ENCODE measurements at places on chromosomes 16 and 17.

DNA sequence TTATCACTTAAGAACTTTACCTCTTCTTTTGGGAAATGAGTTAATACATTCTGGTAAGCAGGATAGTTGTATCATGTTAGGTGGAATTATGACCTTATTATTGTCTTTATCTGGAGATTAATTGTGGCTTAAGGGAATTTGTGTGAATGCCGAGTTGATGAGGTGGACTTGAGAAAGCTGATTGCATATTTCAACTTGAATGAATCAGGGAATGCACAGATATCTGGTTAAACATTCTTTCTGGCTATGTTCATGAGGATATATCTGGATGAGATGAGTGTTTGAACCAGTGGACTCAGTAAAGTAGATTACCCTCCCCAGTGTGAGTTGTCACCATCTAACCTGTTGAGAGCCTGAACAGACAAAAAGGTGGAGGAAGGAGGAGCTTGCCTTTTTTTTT, 326.1 kb upstream of the GOT2 start:
- no peak for DNase-seq

DNA sequence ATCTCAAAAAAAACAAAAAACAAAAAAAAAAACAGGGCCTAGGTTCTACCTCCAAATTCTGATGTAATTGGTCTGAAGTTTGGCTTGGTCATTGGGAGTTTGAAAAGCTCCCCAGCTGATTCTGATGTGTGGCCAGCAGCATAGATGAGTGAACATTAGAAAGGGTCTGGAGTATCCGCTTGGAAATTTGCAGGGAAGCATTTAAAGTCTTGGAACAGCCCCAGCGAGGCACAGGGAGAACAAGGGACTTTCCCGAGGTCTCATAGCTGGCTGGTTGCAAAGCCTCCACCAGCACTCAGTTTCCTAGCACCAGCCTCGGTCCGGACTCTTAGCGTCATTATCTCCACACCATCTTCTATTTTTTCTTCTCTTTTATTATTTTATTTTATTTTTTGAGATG, 70.8 kb downstream of the RAB11FIP4 start:
- DNase-seq, result no peak

DNA sequence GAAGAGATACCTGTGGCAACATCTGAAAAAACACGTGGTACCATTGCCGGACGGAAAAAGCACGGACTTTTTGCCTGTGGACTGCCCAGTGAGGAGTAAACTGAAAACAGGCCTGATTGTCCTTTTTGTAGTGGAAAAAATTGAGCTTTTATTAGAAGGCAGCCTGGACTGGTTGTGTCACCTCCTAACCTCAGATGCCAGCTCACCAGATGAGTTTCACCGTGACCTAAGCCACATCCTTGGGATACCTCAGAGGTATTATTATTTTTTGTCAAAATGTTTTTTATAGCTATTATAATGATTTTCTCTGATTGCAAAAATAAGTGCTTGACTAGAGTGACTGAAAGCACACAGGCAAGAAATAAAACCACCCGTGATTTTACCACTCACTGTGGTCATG, 34.9 kb downstream of the RNF213 start:
- no peak for DNase-seq

- DNase-seq, result no peak
These were observed 18.6 kb downstream of the FOXN1 start for GRCh38 chr17:28524476-28525424.

- no peak for DNase-seq
These were observed 206.9 kb upstream of the C17orf78 start for GRCh38 chr17:37168731-37169353.

GRCh38 chr16:78277321-78278055, 178.0 kb downstream of the WWOX start:
- DNase-seq, result no peak

DNA sequence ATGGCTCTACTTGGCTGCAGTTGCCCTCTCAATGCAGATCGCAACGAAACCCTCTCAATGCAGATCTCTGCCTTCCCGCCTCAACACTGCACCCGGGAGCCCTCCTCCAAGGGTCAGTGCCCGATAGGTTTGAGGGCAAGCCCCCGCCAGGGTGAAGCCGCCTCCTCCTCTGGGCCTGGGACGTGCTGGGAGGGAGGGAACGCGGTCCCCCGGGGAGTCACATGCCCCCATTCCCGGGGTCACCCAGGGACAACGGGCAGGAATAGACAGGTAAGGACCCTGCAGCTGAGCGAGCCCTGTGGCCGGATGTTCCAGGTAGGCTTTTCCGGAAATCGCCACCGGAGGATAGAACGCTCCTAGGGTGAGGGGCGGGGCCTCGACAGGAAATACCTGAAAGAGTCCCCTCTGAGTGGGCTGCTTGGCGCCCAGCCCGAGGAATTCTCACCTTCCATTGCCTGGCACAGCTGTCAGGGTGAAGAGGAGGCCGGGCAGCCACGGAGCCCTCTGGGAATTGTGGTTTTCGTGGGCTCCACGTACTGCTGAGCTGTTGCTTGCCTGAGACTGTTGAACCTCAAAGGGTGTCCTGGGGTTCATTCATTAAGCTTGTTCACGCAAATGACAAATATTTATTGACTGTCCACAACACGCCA, 12.8 kb downstream of the ZNF174 start:
- no peak for DNase-seq

GRCh38 chr17:7213895-7214299, 5.7 kb downstream of the DLG4 start:
- DNase-seq, result peak; percentile 66

DNA sequence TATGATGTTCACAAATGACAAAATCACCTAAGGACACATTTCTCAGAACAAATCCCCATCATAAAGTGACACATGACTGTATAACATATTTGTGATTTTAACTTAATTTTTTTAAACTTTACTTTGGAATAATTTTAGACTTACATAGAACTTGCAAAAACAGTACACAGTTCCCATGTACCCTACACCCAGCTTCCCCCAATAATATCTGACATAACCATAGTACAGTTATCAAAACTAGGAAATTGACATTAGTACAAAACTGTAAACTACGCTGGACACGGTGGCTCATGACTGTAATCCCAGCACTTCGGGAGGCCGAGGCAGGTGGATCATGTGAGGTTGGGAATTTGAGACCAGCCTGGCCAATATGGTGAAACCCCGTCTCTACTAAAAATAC, 24.8 kb downstream of the CDC27 start:
- no peak for DNase-seq

GRCh38 chr16:1193825-1194581, 31.1 kb downstream of the TPSG1 start:
- no peak for DNase-seq

GRCh38 chr16:4795181-4795827, at the start of gene SMIM22:
Gene SMIM22 (plus strand): TSS chr16:4795369. CDS start chr16:4795735, 366 bp downstream.
- DNase-seq, result no peak

DNA sequence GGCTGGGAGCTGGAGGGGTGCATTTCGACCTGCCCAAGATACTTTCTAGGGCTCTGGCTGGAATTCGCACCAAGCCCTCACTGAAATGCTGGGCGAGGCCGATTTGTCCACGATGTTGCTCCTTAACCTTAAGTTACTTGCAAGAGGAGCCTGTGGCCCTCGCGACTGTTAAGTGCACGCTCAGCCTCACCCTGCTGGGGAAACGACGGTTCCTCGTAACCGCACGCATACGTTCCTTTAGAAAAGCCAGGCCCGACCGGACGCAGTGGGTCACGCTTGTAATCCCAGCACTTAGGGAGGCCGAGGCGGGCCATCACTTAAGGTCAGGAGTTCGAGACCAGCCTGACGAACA, 607 bp upstream of the NCOR1 start:
- DNase-seq, result peak; percentile 26

- DNase-seq, result peak; percentile 34
These were observed 14.6 kb upstream of the CCDC154 start for GRCh38 chr16:1458977-1459341.

DNA sequence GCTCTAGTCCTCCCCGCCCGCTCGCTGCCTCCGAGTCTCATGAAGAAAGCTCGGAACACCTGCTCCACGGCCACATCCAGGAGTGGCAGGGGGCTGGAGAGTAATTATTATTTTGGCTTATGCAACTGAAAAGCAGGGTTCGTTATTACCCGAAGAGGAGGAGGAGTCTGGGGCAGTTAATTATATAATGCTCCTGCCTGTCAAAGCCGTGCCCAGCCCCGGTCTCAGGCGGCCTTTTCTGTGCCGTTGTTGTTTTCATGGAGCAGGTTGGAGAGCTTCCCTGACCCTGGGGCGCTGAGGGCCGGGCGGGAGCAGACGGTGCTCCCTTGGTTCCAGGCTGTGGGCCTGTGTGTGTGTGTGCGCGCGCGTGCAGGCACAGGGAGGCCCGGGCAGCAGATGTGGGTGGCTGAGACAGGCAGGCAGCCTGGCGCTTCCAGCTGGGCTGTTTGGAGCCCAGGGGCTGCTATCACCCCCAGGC, 2.4 kb downstream of the JPH3 start:
- DNase-seq, result no peak

GRCh38 chr17:31114956-31115555, 20.3 kb downstream of the NF1 start:
- DNase-seq, result no peak

DNA sequence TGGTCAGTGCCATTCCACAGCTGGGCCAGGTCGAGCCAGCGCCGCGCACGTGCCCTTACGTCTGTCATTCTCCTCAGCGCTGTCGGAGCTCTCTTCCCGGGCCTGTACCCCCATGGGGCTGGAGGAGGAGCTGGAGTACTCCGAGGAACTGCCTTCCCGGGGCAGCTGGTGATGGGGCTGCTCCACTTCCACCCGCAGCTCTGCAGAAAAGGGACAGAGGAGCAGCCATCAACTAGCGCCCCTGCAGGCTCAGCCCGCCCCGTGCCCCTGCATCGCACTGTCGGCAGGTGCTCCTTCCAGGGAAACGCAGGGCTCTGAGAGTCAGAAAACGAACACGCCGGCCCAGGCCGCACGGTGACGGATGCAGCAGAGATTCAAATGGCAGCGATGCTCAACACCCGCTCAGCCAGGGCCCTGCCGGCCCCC, 20.9 kb downstream of the MAP1LC3B start:
- no peak for DNase-seq

DNA sequence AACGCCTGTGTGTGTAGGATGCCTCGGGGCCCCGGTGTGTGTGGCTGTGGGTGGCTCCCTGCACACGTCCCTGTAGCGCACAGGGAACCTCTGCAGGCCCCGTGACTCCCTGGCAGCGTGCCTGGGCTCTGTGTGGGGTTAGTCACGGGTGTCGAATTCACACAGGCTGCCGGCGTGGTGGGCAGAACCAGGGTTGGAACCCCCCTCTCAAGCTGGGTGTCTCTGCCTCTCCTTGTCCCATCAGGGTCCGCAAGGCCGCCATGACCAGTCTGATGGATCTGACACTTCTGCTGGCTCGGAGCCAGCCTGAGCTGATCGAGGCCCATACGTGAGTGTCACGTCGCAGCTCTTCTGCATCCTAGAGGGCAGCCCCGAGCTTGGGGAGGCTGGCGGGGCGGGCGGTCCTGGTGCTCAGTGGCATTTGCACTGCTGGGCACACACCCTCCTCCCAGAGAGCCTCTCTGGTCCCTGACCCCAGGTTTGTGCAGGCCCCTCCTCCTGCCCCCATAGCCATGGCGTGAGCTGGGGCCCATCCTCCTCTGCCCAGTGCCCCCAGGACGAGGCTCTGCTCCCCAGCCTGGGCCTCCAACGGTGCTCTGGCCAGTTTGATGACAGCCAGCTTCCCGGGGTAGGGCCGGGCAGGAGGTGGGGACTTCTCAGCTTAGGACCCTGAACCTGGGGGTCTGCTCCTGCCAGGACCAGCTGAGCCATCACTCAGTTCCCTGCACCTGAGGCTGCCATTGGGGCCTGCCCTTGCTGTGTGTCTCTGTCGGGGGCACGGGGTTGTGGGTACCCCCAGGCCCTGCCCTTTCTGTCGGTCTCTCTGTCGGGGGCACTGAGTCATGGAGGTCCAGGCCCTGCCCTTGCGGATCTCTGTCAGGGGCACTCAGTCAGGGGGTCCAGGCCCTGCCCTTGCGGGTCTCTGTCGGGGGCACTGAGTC, 88.1 kb upstream of the ZNF750 start:
- no peak for DNase-seq

GRCh38 chr17:77734371-77735080, 224.0 kb upstream of the TNRC6C start:
- DNase-seq, result peak; percentile 10

- DNase-seq, result peak; percentile 45
These were observed 124.8 kb downstream of the ABCC1 start for GRCh38 chr16:16073891-16074881.

DNA sequence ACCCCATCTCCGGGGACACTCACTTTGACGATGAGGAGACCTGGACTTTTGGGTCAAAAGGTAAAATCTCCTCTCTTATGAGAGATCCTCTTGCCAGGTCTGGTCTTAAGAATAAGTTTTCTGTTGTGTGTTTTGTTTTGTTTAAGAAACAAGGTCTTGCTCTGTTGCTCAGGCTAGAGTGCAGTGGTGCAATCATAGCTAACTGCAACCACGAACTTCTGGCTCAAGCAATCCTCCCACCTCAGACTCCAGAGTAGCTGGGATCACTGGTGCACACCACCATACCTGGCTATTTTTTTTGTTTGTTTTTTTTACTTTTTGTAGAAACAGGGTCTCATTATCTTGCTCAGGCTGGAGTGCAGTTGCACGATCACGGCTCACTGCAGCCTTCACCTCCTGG, 4.1 kb downstream of the MMP25 start:
- no peak for DNase-seq

DNA sequence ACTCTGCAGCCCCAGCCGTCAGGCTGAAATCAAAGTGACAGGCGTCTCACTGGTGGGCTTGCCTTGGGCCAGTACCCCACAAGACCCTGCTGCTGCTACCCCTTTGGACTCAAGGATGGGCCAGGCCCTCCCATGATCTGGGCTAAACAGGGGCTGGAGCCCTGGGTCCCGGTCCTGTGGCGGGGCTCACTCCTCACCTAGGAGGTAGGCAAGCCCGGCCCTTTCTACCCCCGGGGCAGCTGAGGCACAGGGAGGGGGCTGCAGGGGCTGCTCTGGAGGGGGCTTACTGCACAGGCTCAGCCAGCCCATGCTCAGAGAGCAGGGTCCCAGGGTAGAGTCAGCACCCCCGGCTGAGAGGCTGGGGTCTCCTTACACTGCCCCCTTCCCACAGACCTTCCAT, 23.6 kb downstream of the KATNB1 start:
- no peak for DNase-seq

DNA sequence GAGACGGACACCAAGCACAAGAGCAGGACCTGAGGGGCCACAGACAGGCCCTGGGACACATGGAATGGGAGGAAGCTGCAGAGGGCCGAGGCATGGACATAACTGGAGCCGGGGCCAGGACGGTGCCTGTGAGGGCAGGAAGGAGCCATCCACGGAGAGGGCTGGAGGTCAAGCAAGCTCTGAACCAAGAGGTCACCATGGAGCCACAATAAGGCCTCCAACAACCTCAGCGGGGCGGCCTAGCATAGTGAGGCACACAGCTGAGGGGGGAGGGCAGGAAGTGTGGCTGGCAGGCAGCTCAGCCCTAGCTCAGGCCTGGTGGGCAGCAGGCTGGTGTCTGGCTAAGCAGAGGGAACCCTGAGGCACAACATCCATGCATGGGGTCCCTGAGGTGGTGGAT, 4.4 kb downstream of the MCRIP1 start:
- no peak for DNase-seq
